ENCODE measurements at places on chromosomes 4 and X. TPM values are rescaled to one million over a fixed set of nuclear protein-coding genes. Genes with fewer than 3 reads are reported as not detected.

Gene STATH
- not detected for polyA plus RNA-seq

Gene MAGEA2
- not detected for polyA plus RNA-seq

Gene TSPAN7
- polyA plus RNA-seq: 98.3 TPM

Gene TCEANC
- polyA plus RNA-seq: 2.6 TPM

Gene USP26
- polyA plus RNA-seq: not detected

Gene ASB9
- 15.7 TPM for polyA plus RNA-seq

Gene CXCL8
- polyA plus RNA-seq: 1.3 TPM

Gene GK2
- polyA plus RNA-seq: not detected

Gene CACNA1F
- polyA plus RNA-seq: 0.15 TPM

Gene COX7B2
- polyA plus RNA-seq: not detected

Gene PDGFRA
- 12.3 TPM for polyA plus RNA-seq

Gene LUZP4
- not detected for polyA plus RNA-seq

Gene MCTS1
- 73.7 TPM for polyA plus RNA-seq

Gene ANTXR2
- 10.6 TPM for polyA plus RNA-seq

Gene SLC49A3
- 12.6 TPM for polyA plus RNA-seq

Gene RPL9
- polyA plus RNA-seq: 2,403 TPM

Gene TRIM61
- polyA plus RNA-seq: 0.30 TPM

Gene ETNPPL
- polyA plus RNA-seq: 1.7 TPM

Gene INTU
- 2.6 TPM for polyA plus RNA-seq

Gene DEFB131A
- not detected for polyA plus RNA-seq

Gene SLC9B1
- polyA plus RNA-seq: 0.52 TPM

Gene MAGEA8
- polyA plus RNA-seq: not detected

Gene VCX3A
- polyA plus RNA-seq: not detected

Gene MAGEB17
- not detected for polyA plus RNA-seq

Gene SPIN4
- 0.77 TPM for polyA plus RNA-seq

Gene BEND4
- not detected for polyA plus RNA-seq

Gene NDST3
- 0.22 TPM for polyA plus RNA-seq

Gene KLHL15
- polyA plus RNA-seq: 2.2 TPM

Gene TIMP1
- polyA plus RNA-seq: 382 TPM

Gene HMX1
- polyA plus RNA-seq: not detected

Gene ARAP2
- polyA plus RNA-seq: 3.1 TPM

Gene FLNA
- 421 TPM for polyA plus RNA-seq

Gene MND1
- 1.5 TPM for polyA plus RNA-seq

Gene XPNPEP2
- 78.6 TPM for polyA plus RNA-seq

Gene MAGEA4
- polyA plus RNA-seq: not detected

Gene RBPJ
- polyA plus RNA-seq: 28.5 TPM

Gene ERCC6L
- polyA plus RNA-seq: not detected

Gene XAGE1B
- not detected for polyA plus RNA-seq

Gene SMIM10L2A
- polyA plus RNA-seq: 8.2 TPM

Gene VCX2
- polyA plus RNA-seq: not detected

Gene NKX6-1
- not detected for polyA plus RNA-seq

Gene EFHC2
- 1.6 TPM for polyA plus RNA-seq

Gene KIT
- 7.7 TPM for polyA plus RNA-seq

Gene CENPC
- polyA plus RNA-seq: 4.6 TPM

Gene AFF1
- 13.4 TPM for polyA plus RNA-seq

Gene NUP62CL
- 9.8 TPM for polyA plus RNA-seq

Gene APEX2
- polyA plus RNA-seq: 16.9 TPM

Gene SSX4
- not detected for polyA plus RNA-seq

Gene PLA2G12A
- 54.0 TPM for polyA plus RNA-seq

Gene TRAPPC2
- 9.0 TPM for polyA plus RNA-seq

Gene GPRASP1
- polyA plus RNA-seq: 4.8 TPM

Gene MSANTD1
- not detected for polyA plus RNA-seq

Gene CXorf65
- polyA plus RNA-seq: not detected

Gene WNK3
- polyA plus RNA-seq: 0.75 TPM

Gene FATE1
- 0.52 TPM for polyA plus RNA-seq

Gene PHKA1
- polyA plus RNA-seq: 2.6 TPM
